ENCODE measurements at places on chromosomes 6 and 20.

DNA sequence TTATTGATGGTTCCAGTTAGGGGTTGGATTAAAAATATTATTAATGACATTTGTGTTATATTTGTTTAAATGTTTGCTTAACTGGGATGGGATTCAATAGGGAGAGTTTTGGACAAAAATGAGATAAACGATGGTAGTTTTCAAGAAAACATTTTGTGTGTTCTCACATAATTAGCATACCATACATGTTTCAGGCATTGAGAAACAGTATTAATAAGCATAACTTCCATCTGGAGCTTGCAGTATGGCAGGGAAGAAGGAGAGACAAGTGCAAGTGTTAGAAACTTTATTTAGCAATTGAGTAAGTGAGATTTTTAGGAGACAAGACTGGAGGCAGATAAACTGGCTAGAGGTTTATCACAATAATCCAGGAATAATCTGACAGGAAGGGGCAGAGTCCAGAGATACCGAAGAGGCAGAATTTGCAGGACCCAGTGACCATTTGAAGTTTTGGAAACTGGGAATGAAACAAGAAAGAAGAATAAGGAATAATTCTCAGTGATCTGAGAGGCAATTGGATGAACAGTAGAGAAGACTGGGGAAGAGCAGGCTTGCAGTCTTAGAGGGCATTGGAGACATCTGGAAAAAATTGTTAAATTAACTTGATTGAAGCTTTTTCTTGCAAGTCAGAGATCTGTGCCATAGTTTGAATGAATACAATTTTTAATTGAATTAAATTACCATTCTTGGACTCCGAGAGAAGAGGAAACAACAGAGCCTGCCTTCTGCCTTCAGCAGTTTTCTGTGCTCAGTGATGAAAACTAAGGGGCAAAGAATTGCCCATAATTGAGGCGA lies 73.0 kb upstream of the PTCHD4 start:
- DNase-seq: no peak

DNA sequence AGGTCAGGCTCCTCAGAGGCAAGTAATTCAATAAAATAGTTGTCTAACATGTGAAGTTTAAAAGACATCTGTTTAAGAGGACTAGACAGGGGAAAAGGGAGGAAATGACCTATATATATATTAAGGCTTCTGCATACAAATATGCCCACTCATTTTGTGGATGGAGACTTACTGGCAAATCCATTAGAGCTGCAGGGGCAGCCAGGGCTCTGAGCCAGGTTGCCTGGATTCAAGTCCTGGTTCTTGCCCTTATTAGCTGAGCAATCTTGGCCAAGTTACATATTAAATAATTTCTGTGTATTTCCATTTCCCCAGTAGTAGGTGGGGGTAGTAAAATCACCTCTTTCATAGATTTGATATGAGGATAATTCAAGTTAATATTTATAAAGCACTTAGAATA lies 287.0 kb upstream of the RIMS1 start:
- DNase-seq: no peak

GRCh38 chr6:12624142-12624837 lies 92.3 kb upstream of the PHACTR1 start:
- DNase-seq: no peak

GRCh38 chr6:142444881-142445301 lies 143.1 kb downstream of the ADGRG6 start:
- DNase-seq: no peak

GRCh38 chr6:155418017-155418761 lies 37.5 kb downstream of the NOX3 start:
- peak; percentile 9 for DNase-seq

DNA sequence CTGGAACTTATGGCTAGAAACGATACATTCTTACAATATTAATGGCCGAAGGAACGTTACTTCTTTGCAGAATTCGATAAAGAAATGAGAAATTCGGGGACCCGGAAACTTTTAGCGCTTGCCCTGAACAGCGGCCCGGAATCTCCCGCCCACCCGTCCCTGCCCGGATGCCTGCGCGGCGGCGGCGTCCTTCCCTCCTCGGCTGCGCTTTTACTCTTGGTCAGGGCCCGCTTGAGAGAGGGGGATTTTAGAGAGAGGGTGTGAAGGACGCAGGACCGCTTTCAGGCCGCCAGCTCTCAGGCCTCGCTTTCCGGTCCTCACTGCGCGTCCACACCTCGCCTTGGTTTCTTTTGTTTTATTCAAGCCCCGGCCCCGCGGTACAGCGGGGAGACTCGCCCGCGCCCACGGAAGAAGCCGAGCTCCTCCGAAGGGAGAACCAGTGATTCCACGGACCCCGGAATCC lies 243.7 kb downstream of the ARID1B start:
- DNase-seq: peak; percentile 26

- no peak for DNase-seq
Observed at GRCh38 chr6:90730151-90730673, 143.3 kb upstream of the MAP3K7 start.

DNA sequence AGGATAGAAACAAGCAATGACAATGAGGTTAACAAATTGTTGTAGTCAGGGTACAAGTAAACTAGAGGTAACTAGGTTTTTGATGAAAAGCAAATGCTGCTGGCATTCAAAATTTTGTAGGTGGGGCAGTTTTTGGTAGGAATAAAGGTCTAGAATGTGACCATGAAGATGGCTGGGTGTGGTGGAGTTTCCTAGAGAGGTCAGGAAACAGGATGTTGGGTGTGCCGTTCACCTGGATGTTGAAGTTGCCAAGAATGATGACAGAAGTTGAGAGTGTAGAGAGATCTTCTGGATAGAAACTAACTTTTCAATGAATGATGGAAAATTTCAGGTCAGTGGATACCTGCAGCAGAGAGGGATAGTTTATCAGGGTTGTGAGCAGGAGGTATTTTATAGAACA lies 22.7 kb downstream of the MAPK14 start:
- no peak for DNase-seq

- DNase-seq: no peak
Observed at GRCh38 chr20:33653900-33654596, 8.1 kb upstream of the C20orf144 start.

GRCh38 chr6:50905297-50905696 lies 86.6 kb downstream of the TFAP2B start:
- no peak for DNase-seq

- peak; percentile 27 for DNase-seq
Observed at GRCh38 chr6:26187981-26188635, 100.9 kb downstream of the HFE start.

DNA sequence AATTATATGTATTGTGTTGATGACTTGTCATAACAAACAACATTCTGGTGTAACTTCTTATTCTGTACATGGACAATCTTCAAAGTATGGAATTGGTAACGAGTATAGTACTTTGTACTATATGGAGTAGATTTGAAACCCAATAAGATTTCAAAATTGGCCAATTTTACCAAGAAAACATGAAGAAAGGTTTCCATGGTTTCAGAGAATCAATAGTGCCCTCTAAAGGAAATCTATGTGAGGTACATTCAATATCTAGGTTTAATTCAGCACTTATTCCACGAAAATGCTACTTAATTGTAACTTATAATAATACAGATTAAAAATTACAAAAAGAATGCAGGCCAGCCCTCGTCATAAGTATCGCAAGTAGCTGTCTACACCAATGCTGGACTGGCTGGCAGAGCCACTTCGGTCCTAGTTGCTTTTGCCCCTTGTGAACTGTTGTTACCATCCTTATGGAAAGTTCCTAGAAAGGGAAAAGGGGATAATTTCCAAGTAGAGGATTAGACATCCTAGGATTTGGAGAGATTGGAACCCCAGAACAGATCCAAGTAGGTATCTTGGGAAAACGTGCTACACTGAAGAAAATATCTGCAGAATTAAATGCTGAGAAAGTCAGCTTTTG lies 70.9 kb downstream of the LCA5 start:
- no peak for DNase-seq

DNA sequence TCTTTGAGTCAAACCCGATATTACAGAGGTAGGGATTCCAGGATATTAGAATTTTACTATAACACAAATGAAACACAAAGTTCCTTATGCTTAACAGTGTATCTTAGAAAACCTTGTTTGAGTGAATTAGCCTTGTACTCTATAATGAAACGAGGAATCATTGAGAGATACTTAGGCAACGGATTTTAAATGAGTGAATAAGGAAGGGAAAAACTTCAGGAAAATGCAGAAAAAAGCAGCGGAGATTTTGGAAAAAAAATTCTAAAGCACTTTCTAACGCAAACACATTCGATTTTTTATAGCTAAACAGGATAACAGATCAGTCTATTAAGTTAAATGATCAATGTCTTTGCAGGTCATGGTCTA lies 137.3 kb downstream of the HFE start:
- DNase-seq: no peak

DNA sequence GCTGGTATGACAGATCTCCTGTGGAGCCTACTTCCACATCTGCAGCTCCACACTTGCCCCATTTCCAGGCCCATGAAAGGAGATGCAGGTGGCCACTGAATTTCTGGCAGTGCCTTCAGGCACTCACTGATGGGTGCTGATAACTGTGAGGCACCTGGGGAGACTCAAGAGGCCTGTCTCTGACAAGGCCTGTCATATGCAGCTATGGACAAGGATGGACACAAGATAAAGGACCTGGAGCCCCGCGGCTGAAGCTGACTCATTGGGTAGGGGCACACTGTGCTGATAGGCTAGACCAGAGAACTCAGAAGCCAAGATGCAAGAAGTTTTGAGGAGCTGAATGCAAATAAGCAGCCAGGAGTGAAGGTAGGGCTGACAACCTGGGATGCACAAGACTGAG lies 81.0 kb upstream of the LRFN2 start:
- no peak for DNase-seq

DNA sequence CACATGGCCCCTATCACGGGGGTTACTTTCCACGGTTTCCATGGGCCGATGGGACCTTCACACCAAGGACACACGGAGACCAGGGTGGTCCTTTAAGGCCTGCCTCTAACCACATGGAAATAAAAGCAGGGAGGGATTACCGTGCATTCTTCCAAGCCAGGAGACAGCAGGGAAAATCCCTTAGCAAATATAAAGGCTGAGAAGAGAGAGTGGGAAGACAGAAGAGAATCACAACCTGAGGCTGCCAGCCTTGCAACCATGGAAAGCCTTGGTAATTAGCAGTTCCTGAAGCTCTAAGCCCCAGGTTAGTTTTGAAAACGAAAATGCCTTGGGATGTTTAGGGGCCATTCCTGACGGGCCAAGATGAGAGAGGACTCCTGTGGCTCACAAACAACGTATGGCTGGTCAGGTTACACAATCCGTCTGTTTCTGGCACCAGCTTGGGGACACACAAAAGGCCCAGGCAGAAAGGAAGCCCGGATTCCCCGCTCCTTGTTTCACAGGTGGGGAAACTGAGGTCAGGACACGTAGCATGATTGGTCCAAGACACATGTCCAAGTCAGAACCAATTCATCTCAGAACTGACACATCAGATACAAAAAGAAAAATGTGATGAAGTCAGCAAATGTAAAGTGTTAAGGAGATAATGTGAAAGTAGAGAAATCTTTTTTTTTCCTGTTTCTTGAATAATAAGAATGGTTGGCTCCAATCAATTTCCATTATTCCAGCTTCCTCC lies 2.8 kb downstream of the PREX1 start:
- no peak for DNase-seq

DNA sequence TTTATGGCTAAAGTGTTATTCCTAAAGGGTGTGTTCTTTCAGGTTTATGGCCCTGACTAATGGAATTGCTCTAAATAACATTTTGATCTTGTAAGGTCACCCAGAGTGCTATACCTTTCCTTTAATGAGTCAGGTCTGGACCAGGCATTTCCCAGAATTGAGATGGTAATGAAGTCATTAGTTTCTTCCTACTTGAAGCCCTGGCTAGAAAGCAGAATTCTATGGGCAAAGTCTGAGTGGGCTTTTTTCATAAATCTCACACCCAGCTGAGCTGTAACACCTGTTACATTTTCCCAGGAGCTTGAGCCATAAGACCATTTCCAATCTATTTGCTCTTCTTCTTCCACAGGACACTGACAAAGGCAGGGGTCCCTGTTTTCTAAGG lies 122.0 kb upstream of the ID4 start:
- DNase-seq: no peak

DNA sequence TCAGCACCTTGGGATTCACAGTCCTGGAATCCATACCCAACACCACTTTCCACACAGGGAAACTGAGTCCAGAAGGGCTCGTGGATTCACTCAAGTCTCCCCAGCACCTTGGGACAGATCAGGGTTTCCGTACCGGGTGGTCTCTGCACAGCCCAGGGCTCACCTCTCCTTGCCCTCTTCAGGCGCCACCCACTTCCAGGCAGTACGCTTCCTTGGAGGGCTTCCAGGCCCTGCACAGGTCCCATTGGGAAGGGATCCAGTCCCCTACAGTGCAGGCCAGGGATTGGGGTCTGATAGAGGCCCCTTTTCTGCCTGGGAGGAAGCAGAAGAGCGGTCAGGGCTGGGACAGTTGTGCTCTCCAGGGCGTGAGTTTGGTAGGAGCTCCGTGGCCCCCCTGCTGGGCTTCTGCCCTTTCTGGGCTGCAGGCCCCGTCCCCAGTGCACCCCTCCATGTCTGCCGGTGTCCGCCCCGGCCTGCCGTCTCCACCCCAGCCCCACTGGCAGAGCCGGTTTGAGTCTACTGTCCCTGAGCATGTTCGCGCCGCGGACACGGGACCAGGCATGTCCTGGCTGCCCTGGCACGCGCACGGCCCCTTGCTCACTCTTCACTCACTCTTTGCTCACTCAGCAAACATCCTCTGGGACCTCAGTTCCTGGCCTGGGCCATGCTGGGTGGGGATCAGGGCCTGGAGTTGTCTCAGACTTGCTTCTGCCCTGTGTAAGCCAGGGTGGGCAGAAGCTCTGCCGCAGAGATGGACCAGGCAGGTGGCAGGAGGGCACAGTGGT lies 12.6 kb downstream of the SRC start:
- DNase-seq: no peak

GRCh38 chr20:62310757-62311121 lies 7.9 kb downstream of the ADRM1 start:
- no peak for DNase-seq

GRCh38 chr6:165817148-165817547 lies 154.1 kb upstream of the PDE10A start:
- no peak for DNase-seq

DNA sequence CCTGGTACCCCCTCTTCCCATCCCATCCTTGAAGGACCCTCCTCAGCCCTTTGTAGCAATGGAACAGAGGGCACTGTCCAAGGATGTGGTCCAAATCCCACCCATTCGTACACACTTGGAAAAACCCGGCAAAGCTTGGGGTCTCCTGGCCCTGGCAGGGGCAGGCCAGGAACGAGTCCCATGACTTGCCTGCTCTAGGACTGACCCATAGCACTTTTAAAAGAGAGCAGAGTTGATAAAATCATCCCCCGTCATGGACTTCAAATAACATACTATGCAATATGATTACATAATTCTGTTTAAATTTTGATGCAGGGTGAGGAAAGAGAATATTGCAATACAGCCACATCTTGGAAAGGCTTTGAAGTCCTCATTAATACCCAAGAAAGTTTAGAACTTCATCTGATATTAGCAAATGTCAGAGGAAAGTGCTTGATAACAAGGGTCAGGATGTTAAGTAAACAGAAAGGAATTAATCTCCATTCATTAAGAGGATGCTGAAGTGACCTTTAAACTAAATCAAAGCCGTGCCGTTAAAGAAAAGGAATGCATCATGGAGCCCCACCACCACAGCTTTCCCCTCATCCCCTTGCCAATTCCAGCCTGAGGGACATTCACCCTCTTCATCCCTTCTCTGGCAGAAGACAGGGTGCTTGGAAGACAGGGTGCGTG lies 60.7 kb upstream of the NXT1 start:
- no peak for DNase-seq
